ENCODE measurements at places on chromosomes 11 and 22.

DNA sequence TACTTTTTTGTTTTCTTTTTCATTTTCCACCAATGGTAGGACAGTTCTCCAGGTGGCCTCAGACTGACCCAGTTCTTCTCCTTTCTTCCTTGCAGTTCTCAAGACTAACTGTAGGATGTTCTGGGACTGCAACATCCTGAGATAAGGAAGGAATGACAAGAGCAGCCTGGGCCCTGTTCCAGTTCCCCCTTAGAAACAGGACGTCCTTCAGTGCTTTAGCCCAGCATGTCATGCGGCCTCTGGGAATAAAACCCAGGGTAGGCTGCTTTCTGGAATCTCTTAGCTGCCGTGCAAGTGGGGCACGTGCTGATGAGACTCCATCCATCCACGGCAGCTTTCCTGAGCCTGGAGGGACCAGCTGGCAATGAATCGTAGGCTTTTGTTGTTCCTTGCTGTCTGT lies 24.0 kb upstream of the CADM1 start:
- peak; percentile 24 for DNase-seq

DNA sequence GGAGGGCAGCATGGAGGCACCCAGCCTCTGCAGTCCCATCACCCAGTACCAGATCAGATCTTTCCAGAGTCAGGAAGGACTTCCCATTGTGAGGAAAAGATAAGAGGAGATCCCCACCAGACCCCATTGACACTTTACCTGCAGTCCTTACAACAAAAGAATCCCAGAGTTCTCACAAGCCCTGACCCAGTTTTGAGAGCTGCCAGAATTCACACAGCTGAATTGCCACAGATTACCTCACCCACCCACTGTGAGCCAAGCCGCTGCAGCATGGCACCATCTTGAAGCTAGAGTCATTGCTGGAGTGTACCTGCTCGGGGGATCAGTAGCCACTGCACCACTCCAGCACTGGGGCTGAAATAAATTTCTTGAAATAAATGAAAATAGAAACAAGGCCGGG lies 91.8 kb upstream of the UBASH3B start:
- DNase-seq = no peak

GRCh38 chr11:127653076-127653475 lies 652.5 kb upstream of the KIRREL3 start:
- DNase-seq = no peak

- no peak for DNase-seq
Observed at GRCh38 chr11:92675303-92675702, 294.1 kb upstream of the MTNR1B start.

GRCh38 chr11:75785187-75785586 lies 16.6 kb downstream of the DGAT2 start:
- DNase-seq = no peak

GRCh38 chr11:33802194-33802950 lies 28.1 kb upstream of the FBXO3 start:
- DNase-seq = peak; percentile 91

- no peak for DNase-seq
Observed at GRCh38 chr11:90855531-90855930, 632.7 kb upstream of the CHORDC1 start.

DNA sequence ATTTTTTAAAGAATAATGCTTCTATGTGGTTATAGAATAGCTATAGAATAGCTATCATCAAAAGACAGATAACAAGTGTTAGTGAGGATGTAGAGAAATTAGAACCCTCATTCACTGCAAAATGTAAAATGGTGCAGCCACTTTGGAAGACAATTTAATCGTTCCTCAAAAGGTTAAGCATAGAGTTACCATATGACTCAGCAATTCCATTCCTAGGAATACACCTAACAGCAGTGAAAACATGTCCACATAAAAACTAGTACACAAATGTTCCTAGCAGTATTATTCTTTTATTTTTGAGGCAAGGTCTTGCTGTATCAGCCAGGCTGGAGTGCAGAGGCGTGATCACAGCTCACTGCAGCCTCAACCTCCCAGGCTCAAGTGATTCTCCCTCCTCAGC lies 34.0 kb downstream of the RTL6 start:
- no peak for DNase-seq

DNA sequence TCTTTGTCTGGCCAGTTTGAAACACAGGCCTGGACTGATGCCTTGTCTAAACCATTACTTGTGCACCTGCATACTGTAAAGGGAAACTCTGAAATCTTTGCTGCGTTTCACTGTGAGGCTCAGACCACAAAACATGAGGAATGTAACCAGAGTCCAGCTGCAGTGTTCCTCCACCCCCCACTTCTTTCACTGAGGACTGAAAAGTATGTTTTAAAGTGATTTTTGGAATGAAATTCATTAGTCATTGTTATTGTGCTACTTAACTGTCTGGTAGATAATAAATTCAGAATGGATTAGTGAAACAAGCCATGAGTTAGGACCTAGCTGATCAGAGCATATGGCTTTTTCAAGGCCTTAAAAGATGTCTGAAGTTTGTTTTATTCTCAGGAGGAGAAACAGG lies 181.2 kb downstream of the WNT11 start:
- DNase-seq = peak; percentile 94

DNA sequence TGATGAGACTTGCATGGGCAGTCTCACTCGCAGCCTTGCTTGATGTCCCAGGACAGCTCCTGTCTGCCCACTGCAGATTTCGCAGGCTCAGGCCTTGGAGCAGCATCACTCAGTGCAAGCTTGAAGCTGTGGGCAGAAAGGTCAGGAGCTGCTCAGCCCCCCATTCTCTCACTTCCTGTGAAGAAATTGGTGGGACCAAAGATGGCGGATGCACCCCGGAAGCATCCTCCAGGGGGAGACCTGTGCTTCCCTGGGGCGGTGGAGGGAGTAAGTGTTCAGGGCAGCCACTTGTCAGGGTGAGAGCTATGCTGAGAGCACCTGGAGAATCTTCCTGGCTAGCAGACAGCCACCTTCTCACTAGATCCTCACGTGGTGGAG lies 11.3 kb downstream of the PLAAT2 start:
- DNase-seq = no peak

GRCh38 chr11:35564245-35564595 lies 38.8 kb upstream of the PAMR1 start:
- DNase-seq = no peak

GRCh38 chr11:27705873-27706820 lies 5.9 kb upstream of the BDNF start:
- DNase-seq = peak; percentile 88

GRCh38 chr11:120413480-120413879 lies 77.3 kb downstream of the ARHGEF12 start:
- DNase-seq = peak; percentile 88

- DNase-seq = no peak
Observed at GRCh38 chr11:75432911-75433321, at the start of gene KLHL35. TSS of gene KLHL35 (minus strand) at chr11:75433203. CDS start at chr11:75430629, 2,574 bp downstream.

DNA sequence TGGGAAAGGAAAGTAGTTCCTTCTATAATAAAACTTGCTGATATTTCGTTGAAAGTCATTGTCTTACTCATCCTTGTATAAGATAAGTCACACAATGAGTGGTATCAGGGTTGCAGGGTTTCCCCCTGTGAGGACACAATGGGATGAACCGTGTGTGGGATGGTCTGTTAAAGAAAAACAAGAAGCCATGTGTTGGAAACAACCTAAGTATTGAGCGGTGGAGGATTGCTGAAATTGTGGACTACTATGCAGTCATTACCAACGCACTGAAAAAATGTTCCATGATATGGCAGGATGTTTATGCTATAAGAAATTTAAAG lies 28.6 kb downstream of the PTPRJ start:
- DNase-seq = no peak

DNA sequence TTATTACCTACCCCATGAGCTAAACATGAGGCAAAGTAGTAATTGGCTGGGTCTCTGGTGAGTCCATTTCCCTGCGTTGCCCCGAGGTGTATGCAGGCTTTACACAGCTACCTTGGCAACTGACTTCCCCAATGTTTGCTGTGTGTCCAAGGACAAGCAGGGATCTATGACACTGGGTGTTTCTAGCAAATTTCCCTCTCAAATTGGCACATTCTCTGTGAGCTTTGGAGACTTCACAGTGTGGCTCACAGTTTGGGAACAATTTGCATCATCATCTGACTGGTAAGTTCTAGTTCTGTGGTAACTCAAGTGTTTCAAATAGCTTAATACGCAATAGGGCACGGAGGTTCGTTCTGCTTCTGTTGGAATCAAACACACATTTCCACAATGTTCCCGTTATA lies 12.5 kb downstream of the NNMT start:
- peak; percentile 39 for DNase-seq
